ENCODE measurements at places on chromosomes 6 and 20.

- DNase-seq = no peak
These were observed 546.1 kb upstream of the MAN1A1 start for GRCh38 chr6:119895626-119896025.

GRCh38 chr20:14259689-14260088 lies 77.7 kb downstream of the FLRT3 start:
- no peak for DNase-seq

DNA sequence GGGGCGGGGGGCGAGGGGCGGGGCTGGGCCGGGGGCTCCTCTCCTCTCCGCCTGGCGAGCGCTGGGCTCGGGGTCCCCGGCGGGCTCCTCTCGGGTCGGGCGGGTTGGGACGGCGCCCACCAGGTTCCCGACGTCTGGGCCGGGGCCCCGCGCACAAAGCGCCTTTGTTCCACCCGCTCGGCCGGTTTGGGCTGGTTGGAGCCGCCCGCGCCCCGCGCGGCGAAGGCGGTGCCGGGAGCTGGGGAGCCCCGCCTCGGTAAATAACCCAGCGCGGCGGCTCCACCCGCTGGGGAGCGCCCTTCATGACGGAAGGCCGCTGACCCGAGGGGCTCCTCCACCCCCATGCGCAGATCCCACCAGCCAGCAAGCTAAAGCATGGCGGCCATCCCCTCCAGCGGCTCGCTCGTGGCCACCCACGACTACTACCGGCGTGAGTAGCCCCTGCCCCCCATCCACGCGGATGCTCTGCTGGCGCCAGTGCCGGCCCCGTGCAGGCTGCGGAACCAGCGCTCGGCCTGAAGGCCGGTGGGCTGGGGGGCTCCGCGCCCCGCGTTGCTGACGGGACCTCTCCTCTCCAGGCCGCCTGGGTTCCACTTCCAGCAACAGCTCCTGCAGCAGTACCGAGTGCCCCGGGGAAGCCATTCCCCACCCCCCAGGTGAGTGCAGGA lies 503 bp downstream of the PPDPF start:
- DNase-seq = peak; percentile 97

DNA sequence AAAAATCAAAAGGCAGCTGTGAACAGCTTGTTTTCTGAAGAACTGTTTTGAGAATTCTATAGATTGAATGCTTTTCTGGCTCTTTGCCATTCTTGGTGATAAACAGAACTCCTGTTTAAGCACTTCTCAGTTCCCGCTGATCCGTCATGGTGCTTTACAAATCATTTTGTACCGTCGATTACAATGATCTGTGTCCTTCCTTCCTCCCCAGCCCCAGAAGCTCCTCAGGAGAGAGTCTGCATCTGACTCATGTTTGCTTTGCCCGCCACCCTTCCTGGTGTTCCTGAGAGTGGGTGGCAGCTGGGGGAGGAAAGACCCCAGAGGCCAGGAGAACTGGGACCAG lies 538.6 kb upstream of the MARCKS start:
- no peak for DNase-seq

DNA sequence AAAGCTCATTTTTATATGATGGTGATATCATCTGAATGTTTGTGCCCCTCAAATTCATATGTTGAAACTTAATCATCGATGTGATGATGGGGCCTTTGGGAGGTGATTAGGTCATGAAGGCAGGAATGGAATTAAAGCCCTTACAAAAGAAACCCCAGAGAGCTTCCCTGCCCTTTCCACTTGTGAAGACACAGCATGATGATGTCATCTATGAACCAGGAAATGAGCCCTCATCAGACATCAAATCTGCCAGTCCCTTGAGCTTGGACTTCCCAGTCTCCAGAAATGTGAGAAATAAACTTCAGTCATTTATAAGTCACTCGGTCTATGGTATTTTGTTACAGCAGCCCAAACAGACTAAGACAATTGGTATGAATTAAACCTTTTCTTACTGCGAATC lies 153.1 kb downstream of the MYB start:
- no peak for DNase-seq

GRCh38 chr6:117008618-117009017 lies 131.6 kb downstream of the RFX6 start:
- DNase-seq = no peak

DNA sequence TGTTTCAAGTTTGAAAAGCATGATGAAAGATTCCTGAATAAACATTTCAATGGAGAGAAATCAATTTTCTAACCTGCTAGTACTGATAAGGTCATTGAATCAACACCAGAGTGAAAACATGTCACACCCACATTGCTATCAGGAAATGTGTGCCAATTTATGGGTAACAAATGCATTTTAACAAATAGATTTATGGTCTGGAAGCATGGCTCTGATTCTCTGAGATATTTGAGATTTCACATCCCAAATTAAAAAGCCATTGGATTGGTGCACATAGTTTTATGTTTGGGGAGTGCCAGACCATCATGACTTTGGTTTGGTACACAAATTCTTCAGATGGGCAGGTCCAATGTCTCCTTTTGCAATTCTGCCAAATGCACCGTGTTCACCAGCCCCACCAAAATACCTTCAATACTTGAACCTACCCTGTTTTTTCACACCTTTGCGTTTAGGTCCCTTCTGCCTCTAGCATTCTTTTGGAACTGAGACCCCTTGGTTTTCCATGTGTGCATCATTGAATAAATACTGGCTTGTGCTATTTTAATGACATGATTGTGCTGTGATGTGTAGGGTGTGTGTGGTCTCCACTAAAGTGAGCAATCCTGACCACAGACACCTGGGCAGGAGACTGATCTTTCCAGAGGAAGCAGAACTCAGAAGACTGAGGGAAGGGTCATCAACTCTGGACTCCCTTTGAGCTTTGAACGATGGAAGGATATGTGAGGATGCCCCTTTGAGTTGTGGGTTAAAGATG lies 20.4 kb downstream of the IL20RA start:
- DNase-seq = no peak

GRCh38 chr6:151323791-151324487 lies 67.4 kb downstream of the ZBTB2 start:
- DNase-seq = peak; percentile 77

- DNase-seq = no peak
These were observed 3.0 kb downstream of the PPP1R14C start for GRCh38 chr6:150145830-150146229.

DNA sequence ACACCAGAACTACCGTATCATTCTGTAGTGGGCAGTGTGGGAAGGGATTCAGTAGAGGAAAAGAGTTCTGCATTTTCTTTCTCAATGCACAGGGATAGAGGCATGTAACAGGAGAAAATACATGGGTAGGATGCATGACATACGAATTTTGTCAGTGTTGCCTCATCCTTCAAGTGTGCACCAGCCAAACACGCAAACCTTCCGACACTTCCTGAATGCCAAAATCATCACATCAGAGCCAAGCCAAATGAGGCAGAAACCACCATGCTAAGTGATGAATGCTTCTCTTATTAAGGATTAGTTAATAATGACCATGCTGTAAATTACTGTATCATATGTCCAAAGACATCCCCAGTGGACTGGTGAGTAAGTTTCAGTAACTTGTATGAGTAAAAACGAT lies 27.3 kb downstream of the RAMACL start:
- no peak for DNase-seq

DNA sequence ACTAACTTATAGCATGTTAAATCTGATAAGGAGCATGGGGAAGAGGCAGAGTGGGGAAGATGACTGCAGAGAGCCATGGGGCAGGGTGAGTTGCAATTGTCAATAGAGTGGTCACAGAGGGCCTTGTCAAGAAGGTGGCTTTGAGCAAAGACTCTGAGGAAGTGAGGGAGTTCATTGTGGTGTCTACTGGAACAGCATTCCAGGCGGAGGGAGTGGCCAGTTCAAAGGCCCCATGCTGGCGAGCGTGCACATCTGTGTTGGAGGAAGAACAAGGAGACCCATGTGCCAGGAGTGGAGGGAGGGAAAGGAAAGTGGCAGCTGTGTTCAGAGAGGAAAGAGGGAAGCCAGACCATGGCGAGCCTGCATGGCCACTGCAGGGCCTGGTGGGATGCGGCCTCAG lies 15.8 kb upstream of the GPR6 start:
- no peak for DNase-seq

- DNase-seq = no peak
These were observed 9.0 kb downstream of the OR2W1 start for GRCh38 chr6:29035951-29036350.

DNA sequence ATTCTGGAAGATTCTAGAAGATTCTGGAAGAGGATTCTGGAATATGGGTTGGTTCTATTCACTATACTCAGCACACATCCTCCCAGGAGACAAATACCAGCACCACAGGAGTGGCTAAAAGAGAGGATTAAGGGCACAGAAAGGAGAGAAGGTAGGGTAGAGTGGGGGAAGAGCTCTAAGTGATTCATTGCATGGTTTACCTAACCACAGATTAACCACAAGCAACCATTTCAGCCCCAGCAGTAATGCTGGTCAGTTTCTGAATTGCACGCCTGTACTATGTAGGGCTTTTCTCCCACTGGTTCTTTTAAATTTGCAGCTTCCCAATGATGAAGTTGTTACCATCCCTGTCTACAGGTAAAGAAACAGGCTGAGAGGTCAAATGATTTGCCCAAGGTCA lies 192.7 kb upstream of the PMEPA1 start:
- no peak for DNase-seq

GRCh38 chr6:117771403-117771802 lies 96.1 kb downstream of the NUS1 start:
- DNase-seq = no peak

- DNase-seq = no peak
These were observed 43.5 kb downstream of the CARMIL1 start for GRCh38 chr6:25322692-25323091.

DNA sequence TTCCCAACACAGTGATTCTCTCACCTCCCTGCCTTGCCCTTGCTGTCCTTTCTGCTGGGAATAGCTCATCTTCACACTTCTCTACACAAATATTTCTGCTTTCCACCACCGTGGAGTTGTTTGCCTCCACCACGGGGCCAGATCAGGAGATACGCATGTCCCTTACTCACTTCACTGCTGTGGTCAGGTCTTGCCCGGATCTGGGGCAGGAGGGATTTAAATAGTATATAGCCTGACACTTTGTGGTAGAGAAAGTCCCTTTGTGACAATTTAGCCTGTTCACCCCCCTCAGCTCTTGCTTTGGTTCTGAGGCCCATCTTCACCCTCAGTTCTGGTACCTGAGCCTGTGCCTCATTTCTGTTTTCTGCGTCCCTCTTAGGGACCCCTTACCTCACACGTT lies 92.6 kb upstream of the PREP start:
- no peak for DNase-seq

DNA sequence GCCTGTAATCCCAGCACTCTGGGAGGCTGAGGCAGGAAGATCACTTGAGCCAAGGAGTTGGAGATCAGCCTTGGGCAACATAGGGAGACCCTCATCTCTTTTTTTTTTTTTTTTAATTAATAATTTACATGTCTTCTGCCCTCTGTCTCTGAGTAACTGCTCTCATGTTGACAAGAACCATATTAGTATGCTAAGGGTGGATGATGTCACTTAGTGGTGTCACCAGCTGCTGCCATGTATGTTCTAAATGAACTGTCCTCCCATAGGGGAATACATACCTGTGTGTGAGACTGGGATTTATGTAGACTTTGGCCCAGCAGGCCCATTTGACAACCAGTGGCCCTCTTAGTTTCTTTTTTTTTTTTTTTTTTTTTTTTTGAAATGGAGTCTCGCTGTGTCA lies 65.6 kb downstream of the SCAND1 start:
- DNase-seq = no peak

Data from posterior cingulate gyrus (tissue), 11 donors.